ENCODE measurements at places on chromosomes 11 and 22.

- DNase-seq: no peak
These were observed 52.9 kb downstream of the UVRAG start for GRCh38 chr11:75867778-75868374.

DNA sequence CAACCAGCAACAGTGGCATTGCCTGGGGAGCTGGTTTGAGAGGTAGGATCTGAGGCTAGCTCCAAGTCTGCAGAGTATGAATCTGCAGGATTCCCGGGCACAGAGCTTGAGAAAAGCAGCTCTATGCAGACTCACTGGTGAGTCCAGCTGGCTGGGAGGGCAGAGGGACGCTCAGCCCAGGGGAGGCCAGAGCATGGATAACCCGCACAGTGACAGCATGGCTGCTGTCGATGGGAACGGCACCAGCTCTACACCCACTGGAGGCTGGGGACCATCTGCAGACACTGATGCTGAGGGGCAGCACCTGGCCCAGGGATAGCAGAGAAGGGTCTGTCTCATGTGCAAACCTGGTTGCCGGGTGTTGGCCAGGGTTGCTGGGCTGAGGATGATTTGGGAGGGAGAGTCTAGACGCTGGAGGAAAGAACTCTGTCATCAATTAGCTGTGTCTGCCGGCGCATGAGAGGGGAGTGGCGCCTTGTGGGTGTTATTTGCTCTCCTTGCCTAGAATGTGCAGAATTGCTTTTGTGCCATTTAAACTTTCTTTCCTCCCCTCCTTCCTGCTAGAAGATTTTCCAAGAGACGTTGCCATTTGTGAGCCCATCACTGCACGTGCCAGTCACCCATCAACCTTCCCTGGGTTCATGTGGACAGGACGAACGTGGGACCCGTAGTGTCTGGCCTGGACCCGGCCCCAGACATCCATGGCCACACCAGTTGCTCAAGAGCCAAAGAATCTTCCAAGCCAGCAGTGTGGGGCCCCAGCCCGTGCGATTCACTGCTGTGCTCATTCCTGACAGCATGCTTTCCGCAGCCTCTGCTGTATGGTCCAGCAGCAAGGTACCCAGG is 19.1 kb upstream of the LINC01488 start:
- no peak for DNase-seq

DNA sequence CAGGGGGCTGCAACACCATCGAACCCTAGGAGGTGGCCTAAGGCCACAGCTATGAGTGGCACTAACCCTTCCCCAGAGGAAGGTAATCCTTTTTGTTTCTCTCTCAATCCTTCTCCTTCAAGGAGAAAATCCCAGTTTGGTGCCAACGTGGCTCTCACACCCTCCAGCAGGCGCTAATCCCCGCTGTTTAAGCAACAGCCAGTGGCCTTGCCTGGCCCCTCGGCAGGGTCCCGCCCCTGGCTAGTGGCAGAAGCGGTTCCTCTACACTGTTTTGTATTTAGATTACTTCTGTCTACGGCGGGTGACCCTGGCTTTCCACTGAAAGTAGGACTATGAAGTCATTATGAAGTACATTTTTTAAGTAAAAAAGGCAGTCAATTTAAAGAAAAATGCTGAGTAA is 15.5 kb downstream of the GNAZ start:
- no peak for DNase-seq

DNA sequence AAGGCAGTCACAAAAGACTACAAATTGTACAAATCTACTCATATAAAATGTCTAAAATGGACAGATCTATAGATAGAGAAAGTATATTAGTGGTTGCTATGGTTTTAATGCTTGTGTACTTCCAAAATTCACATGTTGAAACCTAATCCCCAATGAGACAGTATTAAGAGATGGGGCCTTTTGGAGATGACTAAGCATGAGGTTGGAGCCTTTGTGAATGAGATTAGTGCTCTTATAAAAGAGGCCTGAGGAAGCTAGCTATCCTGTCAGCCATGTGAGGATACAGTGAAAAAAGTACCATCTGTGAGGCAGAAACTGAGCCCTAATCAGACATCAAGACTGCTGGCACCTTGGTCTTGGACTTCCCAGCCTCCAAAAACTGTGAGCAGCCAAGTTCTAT is 82.6 kb downstream of the CYP2R1 start:
- DNase-seq: no peak

- DNase-seq: peak; percentile 74
These were observed 25.8 kb upstream of the MPPED1 start for GRCh38 chr22:43385770-43386641.

DNA sequence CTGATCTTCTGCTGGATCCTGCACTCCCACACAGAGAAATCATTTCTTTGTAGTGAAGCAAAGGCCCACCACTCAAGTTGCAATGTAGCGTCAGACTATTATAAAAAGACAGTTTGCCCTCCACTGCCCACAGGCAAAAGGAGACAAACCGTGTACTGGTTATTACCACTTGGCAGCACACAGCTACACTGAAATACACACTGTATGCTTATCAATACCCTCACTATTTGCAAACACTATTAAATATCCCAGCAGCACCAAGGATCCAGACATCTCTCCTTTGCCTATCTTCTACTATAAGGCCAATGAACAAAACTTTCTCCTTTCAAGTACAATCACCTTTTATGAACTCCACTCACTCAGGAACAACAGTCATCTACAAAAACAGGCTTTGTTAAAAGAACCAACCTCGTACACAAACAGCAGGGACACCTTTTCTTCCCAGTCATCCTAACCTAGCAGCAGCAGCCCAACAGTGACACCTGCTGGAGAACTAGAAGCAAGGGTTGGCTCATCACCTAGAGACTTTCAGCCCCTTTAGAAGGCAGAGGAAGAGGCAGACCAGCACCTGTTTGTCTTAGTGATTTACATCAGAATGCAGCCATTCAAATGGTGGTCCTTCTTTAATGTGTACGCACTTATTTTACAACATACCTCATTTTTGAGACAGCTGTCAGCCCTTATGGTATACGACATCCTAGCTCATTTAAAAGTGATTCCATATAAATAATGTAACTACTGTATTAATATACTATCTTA is 56.1 kb downstream of the AMBRA1 start:
- DNase-seq: peak; percentile 74

DNA sequence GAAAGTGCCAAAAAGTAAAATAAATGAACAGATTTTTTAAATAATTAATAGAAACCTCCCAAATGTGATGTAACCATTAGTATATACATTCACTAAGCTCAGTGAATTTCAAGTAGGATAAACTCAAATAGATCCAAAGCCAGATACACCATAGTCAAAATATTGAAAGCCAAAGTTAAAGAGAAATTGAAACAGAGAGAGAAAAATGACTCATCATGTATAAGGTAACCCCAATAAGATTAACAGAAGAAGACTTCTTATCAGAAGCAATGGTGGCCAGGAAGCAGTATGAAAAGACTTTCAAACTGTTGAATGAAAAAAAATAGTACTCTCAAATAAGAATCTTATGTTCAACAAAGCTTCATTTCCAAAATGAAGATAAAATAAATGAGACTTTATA is 70.5 kb downstream of the LUZP2 start:
- DNase-seq: no peak

- DNase-seq: no peak
These were observed 90.5 kb downstream of the PIWIL4 start for GRCh38 chr11:94657629-94658028.

DNA sequence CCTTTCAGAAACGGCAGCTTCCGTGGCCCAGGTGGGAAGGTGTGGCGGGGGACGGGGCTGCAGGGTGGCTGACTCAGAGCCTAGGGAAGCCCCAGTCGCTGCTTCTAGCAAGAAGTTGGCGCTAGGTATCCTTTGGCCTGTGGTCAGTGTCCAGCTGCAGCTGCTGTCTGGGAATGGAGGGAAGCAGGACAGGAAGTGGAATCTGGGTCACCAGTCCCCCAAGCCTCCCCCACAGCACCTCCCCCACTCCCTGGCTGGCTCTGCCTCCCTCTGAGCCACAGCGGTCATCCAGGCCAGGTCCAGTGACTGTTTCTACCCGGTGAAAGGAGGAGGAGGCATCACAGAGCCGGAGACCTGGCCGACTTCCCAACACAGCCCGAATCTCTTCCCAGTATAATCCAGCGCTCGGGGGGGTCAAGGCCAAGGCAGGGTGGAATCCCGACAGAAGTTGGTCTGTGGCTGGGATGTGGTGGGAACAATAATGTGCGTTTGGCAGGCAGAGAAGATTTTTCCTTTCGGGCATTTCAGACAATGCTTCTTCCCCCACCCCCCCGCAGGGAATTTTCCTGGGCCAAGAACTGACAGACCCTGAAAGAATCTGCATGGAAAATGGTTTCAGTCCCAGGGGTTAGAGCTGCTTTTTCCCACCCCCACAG is 45.1 kb downstream of the C11orf96 start:
- DNase-seq: no peak

GRCh38 chr22:37734964-37735451 is 38.2 kb downstream of the TRIOBP start:
- DNase-seq: no peak

DNA sequence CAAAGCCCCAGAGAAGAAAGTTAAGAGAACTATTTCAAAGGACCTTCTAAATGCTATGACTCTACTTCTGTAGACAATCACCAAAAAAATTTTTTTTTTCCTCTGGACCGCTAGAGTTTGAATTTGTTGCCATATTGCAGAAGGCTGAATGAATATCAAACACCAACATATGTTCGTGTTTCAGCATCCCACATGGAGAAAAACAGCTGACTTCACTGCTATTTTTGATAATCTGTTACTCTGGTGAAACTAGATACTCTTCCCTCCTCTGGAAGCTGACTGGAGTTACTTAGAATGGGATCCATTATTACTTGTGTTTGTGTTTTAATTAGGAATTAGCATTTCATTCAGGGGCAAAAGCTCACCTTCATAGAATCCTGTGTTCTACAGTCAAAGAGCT is 447.0 kb downstream of the AASDHPPT start:
- no peak for DNase-seq

Data from GM19239 (cell line).